Activated CD8-positive, alpha-beta memory T cell treated with anti-CD3 and anti-CD28 coated beads, Interleukin-2, amount 50 U/mL, for 48 hours (primary cell): ENCODE measurements at places on chromosomes 7 and 10.

GRCh38 chr7:12494687-12495024, 75.9 kb upstream of the SCIN start:
- no peak for DNase-seq

GRCh38 chr7:104045183-104045582, 55.7 kb upstream of the RELN start:
- no peak for DNase-seq

GRCh38 chr10:3747984-3748383, 37.0 kb downstream of the KLF6 start:
- DNase-seq, result no peak

- DNase-seq, result no peak
These were observed 259.9 kb downstream of the PTPRN2 start for GRCh38 chr7:158327571-158328180.

DNA sequence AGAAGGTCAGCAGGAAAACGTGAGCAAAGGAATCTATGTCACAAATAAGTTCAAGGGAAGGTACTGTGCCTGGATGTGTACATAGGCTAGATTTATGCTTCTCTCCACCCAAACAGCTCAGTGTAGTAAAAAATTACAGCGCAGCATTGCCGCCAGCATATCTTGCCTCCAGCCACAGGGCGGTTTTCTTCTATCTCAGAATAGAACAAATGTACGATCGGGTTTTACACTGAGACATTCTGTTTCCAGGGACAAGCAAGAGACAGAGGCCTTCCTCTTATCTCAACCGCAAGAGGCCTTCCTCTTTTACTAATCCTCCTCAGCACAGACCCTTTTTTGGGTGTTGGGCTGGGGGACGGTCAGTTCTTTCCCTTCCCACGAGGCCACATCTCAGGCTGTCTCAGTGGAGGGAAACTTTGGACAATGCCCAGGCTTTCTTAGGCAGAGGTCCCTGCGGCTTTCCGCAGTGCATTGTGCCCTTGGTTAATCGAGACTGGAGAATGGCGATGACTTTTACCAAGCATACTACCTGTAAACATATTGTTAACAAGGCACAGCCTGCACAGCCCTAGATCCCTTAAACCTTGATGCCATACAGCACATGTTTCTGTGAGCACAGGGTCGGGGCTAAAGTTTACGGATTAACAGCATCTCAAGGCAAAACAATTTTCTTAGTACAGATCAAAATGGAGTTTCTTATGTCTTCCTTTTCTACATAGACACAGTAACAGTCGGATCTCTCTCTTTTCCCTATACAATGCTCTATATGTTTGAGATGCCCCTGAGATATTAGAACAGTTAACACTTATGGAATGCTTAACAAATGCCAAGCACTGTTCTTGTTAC, 11.6 kb upstream of the ABHD11 start:
- DNase-seq, result no peak

- no peak for DNase-seq
These were observed 132.4 kb downstream of the KIAA1217 start for GRCh38 chr10:24341371-24341770.
